Left renal pelvis (tissue), 4 donors: ENCODE measurements at places on chromosomes 6 and 20. TPM values are rescaled to one million over a fixed set of nuclear protein-coding genes. Genes with fewer than 3 reads are reported as not detected.

Gene CASS4
- 2.8 TPM for polyA plus RNA-seq

Gene EPPIN
- polyA plus RNA-seq, result 0.13 TPM

Gene KATNA1
- polyA plus RNA-seq, result 23.3 TPM

Gene ADGRG6
- 37.8 TPM for polyA plus RNA-seq

Gene MYH7B
- polyA plus RNA-seq, result 1.7 TPM

Gene POPDC3
- 0.22 TPM for polyA plus RNA-seq

Gene MAK
- polyA plus RNA-seq, result 1.4 TPM

Gene LRRC73
- polyA plus RNA-seq, result 1.2 TPM

Gene SLC17A3
- polyA plus RNA-seq, result 0.29 TPM

Gene BPIFB1
- polyA plus RNA-seq, result not detected

Gene RMND1
- polyA plus RNA-seq, result 19.7 TPM

Gene PPIL6
- polyA plus RNA-seq, result 18.6 TPM

Gene FERMT1
- polyA plus RNA-seq, result 3.8 TPM

Gene MYLK2
- polyA plus RNA-seq, result 0.56 TPM

Gene EYS
- polyA plus RNA-seq, result 0.66 TPM

Gene PGC
- not detected for polyA plus RNA-seq

Gene KCNB1
- 0.72 TPM for polyA plus RNA-seq

Gene MYCT1
- polyA plus RNA-seq, result 20.4 TPM

Gene INSM1
- not detected for polyA plus RNA-seq

Gene MOG
- polyA plus RNA-seq, result not detected

Gene RAB44
- polyA plus RNA-seq, result 0.09 TPM

Gene DNAH8
- polyA plus RNA-seq, result 0.50 TPM

Gene MCM9
- polyA plus RNA-seq, result 24.0 TPM

Gene BFSP1
- 3.2 TPM for polyA plus RNA-seq

Gene SRSF12
- polyA plus RNA-seq, result 14.9 TPM

Gene FRMD1
- 0.46 TPM for polyA plus RNA-seq

Gene WFDC11
- not detected for polyA plus RNA-seq

Gene AKAP12
- polyA plus RNA-seq, result 198 TPM

Gene TGM3
- polyA plus RNA-seq, result 0.70 TPM

Gene ZBP1
- not detected for polyA plus RNA-seq

Gene HLA-DRA
- polyA plus RNA-seq, result 82.4 TPM

Gene PRSS35
- 75.5 TPM for polyA plus RNA-seq
